ENCODE measurements at places on chromosomes 12 and 14.

DNA sequence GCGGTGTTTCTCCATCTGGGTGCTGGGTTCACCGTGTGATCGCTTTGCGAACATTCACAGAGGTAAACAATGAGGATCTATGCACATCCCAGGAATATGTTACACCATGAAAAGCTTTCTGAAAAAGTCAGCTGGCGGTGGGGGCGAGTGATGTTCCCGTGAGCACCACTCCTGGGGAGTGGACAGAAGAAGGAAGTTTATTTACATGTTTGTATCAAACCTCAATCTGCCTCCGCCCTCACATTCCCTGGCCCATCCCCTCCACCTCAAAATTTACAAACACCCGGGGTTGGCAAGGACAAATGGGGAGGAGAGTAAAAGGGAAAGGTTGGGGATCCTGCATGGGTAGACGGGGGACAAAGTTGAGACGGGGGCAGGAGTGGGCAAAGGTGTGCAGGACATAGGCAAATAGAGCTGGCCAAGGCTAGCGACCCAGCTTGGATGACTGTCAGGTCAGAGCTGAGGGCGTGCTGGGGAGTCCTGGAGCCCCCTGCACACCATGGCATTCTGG lies 6.9 kb downstream of the TNFRSF1A start:
- DNase-seq, result no peak

- no peak for DNase-seq
These were observed 29.2 kb upstream of the TMED10 start for GRCh38 chr14:75205591-75205990.

DNA sequence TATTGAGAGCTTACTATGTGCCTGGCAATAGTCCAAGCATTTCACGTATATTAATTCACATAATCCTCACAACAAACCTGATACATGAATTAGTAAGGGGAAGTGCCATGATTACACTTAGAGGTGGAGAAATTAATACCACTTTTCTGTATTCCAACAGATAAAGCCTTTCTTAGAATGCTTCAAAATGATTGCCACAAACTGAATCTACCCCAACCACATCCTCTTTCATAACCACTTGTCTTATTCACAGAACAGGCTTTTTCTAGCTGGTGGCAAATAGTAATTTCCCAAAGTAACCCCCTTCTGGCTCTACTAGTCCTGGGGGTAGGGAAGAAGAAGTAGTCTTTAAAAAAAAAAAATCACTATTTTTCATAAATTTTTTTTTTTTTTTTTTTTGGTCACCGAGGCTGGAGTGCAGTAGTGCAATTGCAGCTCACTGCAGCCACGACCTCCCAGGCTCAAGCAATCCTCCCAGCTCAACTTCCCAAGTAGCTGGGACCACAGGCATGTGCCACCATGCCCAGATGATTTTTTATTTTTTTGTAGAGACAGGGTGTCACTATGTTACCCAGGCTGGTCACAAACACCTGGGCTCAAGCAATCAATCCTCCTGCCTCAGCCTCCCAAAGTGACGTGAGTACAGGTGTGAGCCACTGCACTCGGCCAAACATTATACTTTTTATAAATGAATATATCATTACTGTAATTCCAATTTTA lies 59.0 kb upstream of the ARID2 start:
- DNase-seq, result no peak

DNA sequence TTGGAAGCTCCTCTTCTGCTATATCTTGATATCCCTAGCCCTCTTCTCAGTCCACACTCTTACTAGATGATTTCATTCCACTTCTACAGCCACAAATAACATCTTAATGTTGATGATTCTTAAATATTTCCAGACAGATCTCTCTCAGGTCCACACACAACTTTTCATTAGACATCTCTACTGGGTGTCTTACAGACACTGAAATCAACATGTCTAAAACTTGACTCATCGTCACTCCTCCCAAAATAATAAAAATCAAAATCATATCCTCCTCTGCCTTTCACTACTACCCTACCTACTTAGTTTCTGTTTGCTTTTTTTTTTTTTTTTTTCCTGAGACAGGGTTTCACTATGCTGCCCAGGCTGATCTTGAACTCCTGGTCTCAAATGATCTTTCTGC lies 11.9 kb downstream of the PRDM4 start:
- no peak for DNase-seq

DNA sequence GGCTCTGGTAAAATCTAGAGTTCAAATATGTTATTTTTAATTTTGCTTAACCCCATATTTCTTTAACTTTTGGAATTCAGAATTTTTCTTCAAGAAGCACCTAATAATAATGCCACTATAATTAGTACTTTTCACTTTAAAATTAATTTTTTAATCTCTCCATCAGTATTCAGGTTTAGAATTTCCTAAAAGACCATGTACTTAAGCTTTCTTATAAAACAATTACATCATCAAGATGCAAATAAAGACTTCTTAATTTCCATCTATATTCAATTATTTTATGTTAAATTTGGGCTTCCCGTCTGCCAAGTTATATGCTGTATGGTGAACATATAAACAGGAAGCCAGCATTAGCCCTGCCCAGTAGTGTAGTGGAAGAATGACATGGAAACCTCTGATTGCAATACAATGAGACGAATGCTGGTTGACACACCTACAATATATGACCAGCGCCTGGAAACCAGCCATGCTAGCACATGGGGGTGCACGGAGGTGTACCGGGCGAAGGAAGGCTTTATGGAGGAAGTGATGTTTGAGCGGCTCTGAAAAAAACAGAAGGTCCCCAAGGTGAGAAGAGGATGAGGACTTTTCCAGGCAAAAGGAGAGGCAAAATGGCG lies 82.2 kb downstream of the LLPH start:
- no peak for DNase-seq

GRCh38 chr12:69556383-69556782 lies 28.9 kb upstream of the CCT2 start:
- no peak for DNase-seq

DNA sequence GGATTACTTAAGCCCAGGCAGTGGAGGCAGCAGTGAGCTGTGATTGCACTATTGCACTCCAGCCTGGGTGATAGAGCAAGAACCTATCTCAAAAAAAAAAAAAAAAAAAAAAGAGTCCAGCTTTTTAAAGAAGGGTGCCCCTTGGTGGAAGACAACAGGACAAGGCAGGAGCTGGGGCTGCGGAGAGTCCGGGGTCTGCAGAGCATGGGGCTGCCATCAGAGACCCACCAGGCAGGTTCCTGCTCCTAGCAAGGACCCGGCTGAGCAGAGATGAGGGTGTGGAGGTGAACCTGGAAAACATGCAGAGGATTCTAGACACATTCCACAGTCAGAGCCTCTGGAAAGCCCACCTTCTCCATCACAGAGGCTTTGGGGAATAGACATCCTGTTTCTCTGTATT lies 21.0 kb upstream of the CIPC start:
- DNase-seq, result no peak

- DNase-seq, result no peak
These were observed 51.5 kb downstream of the LMNTD1 start for GRCh38 chr12:25501549-25501948.

DNA sequence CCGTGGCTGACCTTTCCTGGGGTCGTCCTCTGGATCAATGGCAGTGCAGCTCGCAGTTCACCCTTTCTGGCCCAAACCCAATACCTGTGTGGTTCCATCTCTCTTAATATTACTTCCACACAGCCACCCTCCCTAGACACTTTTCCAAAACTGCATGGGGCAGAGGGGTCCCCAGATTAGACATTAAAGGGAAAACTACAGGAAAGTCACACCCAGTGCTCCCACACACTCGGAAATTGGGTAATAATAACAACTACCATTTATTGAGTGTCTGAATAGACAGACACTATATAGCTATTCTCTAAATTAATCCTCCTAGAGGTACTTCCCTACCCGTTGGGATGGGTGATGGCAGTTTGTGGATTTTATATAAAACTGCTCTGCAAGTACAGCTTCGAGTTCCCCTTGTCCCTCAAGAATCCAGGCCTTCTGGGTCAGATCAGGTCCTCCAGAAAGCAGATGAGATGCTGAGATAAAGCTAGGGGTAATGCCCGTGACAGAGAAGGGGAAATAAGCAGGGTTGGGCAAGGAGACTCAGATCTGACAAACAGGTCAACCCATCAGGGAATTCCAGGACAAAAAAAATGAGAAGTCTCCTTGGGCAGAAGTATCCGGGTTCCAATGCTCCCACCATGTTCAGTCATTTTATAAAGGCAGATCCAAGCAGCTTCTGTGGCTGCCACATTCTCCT lies 795 bp upstream of the PXN start:
- DNase-seq, result no peak

GRCh38 chr14:101088395-101088667 lies 184.8 kb upstream of the RTL1 start:
- DNase-seq, result no peak

DNA sequence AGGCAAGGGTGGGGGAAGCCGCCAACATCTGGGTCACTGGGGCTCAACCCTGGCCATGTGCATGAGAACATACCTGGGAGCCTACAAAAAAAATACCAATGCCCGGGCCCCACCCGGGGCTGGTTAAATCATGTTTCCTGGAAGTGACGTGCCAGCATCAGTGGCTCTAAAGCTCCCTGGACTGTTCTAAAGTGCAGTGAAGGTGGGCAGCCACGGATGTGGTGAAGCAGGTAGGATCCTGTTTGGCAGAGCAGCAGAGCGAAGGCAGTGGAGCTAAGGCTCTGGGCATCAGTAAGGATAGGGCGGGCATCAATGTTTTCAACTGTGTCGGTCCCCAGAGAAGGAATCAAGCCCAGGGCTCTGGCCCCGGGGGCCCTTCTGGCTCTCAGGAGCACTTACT lies 525 bp upstream of the GPR68 start:
- no peak for DNase-seq

DNA sequence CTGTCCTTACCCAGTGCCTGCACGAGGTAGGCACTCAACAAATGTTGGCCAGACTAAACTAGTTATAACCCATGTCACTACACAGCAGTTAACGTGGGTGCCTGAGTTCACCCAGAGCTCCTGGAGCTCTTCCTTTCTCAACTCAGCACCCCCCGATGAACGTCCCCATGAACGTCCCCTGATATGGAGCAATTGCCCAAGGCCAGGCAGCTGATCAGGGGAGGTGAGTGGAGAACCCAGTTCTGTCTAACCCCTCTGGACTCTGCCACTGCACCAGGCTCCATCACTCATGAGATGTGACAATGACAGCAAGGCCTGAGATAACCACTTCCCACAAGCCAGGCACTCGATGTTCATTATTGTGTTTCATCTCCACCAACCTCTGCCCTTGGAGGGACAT lies 199.0 kb downstream of the BCL11B start:
- no peak for DNase-seq

DNA sequence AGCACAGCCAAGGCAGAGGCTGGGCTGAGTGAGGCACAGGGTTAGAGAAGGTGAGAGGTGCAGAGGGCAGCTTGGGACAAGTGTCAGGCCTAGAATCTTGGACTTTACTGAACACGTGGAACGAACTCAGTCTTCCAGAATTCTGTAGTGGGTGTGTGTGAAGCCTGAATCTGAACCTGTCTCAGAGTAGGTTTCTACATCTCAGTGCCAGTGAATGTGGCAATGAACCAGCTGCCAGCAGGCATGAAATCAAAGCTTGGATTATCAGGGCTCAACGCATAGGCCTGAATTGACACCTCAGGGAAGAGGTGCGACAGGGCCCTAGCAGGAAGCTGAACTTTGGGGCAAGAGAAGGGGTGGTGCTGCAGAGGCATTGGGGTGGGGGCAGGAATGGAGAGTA lies 104.6 kb downstream of the SAMD4A start:
- no peak for DNase-seq

DNA sequence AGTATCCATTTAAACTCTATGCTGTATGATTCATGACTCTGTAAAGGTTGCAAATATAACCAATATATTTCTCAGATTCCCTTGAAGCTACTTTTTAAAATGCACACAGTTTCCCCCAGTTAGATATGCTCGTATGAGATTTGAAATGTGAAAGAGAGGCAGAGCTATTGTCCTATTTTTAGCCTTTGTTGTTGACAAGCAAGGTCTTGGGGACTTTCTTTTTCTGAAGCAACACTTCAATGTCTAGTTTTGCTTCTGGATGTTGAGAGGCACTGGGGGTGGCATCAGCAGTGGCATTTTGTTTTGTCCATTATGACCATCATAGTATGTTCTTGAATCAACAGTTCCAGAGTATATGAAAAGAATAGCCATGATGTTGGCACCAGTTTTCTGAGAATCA lies 63.4 kb downstream of the ASCL1 start:
- DNase-seq, result no peak

DNA sequence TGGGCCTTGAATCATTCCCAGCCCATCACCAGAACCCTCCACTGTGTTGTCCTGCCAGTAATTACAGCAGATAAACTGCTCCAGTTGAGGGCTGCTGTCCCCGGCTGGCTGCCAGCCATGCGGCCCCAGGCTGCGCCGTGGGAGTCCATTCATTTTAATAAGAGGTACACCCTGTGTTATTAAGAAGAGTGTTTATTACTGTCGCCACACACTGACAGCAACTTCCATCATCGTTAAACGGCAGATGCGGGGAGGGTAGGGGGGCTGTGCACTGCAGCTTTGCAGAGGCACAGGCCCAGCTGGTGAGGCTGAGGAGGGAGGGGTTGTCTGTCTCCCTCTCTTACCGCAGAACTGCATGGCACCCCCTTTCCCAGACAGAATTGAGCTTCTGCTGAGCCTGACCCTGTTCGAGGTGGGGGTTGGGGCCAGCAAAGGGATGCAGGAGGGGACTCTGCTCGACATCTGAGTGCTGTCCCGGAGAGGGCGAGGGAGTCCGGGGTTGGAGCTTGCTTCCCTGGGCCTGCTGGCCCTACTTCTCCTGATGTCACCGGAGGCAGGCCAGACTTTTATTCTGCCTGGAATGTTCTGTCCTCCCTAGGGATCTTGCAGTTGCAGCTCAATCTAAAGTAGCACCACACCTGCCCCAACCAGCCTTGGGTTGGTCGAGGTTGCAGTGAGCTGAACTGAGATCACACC lies 33.8 kb upstream of the GPATCH2L start:
- peak; percentile 93 for DNase-seq

GRCh38 chr12:114046236-114046998 lies 80.3 kb upstream of the RBM19 start:
- no peak for DNase-seq

DNA sequence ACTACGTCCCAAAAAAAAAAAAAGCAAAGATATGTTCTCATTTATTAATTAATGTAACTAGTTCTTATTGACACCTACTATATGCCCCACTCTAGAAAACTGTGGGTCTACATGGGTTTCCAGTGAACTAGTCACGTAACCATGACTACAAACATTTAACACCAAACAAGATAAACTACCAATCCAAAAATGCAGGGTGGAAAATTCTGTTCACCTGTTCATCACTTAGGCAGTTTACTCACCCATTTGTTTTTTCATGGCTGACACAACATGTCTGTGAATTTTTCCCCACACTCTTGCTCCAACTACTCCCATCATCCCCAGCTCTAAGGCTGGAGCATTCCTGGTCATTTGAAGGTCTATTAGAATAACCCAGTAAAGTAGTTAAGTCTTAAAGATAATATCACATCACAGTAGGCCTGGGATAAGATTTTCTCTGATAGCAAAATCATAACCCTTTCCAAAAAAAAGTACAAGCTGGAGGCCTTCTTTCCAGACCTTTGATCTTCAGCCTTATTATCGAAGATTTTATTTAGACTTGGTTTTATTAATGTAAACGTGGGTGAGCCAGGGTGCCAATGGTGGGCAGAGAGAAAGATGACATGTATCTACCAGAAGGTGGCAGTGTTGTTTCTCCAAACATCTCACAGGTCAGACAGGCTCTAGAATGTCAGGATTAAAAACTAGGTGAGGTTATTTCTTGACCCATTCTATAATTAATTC lies 61.6 kb upstream of the DAAM1 start:
- DNase-seq, result no peak

Measured in NCI-H1417 treated with DMSO at 0.1 percent for 48 hours (cell line).